LHCN-M2 (cell line): ENCODE measurements at places on chromosomes 6 and 20. TPM values are rescaled to one million over a fixed set of nuclear protein-coding genes. Genes with fewer than 3 reads are reported as not detected.

The NMBR gene
- not detected in 2 replicates for total RNA-seq

DNA sequence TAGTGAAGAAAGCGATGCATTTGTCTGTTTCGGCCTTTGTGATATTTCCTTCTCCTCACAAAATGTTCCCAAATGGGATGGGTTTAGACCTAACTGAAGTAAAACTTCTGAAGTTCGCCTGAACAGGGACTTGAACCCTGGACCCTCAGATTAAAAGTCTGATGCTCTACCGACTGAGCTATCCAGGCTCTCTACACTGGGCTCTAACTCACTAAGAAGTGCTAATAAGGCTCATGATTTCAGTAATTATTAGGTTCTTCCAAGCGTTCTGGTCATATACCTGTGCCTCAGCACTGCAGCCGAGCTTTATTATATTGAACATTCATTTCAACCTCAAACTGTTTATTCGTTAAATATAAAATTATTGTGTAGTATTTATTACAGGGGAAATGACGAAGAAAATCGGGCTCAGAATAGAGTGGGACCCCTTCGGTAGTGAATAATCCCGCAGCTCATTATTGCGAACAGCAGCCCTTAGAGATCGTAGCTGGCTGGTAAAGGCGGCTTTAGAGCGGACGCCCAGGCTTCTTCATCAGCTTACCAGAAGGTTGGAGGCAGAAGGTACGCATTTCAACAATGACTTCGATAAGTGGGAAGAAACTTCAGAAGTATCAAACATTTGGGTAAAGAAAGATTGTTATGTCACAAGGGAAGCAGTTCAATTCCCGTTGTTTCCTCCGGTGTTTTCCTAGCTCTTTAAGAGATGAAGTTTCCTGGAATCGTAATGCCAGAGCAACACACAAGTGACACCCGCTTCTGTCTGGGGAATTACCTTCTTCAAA is 119.0 kb upstream of the ZNF184 start:
- DNase-seq, result peak; percentile 53

DNA sequence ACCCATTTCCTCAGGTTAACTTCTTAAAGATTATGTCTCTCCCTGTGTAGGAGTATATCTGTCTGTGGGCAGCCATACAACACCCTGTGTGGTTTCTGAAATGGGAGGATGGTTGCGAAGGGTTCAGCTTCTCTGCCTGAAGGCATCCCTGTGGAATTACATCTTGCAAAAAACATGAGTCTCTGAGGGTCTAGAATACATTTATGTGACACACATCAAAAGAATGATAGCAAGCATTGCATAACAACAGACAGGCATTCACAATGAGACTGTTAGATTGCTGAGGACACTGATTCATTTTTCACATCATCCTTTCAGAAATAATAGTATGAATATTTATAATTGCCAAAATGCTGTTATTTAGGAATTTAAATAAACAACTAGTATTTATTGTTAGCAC is 670.9 kb downstream of the HTR1B start:
- DNase-seq, result peak; percentile 75

DNA sequence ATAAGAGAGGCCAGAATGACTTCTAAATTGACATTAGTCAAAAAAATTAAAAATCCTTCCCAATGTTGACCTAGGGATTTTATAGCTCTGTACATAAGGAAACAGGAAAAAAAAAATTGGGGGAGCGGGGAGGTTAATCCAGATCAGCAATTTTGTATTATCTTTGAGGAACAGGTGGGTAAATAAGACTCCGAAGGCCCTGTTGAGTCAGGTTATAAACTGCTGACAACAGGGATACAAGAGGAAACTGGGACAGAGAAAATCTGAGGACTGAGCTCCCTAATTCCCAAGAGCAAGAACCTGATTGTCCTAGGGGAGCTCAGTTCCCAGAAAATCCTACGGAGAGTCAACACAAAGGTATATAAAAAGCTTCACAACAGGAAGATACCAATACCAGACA is 26.8 kb upstream of the CRIP3 start:
- DNase-seq, result no peak

The PRDM13 gene
- under 0.01 TPM in 1 of 2 replicates, not detected in the other for total RNA-seq

DNA sequence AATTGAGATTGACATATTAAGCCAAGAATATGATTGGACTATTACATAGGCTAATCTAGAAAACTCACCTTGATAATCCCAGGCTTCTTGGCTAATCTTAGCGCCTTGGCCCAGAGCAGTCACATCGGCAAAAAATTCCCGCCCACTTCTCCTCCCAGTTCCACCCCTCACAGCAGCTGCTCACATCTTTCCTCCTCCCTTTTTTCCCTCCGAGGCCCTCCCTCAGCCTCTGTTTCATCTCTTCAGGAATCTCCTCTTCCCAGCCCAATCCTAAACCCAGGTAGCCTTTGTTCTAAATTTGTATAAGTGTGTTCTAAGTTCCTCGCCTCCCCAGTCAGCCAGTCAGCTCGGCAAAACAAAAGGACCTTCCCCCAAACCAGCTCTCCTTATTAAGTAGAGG is 184.3 kb downstream of the PRKN start:
- no peak for DNase-seq

DNA sequence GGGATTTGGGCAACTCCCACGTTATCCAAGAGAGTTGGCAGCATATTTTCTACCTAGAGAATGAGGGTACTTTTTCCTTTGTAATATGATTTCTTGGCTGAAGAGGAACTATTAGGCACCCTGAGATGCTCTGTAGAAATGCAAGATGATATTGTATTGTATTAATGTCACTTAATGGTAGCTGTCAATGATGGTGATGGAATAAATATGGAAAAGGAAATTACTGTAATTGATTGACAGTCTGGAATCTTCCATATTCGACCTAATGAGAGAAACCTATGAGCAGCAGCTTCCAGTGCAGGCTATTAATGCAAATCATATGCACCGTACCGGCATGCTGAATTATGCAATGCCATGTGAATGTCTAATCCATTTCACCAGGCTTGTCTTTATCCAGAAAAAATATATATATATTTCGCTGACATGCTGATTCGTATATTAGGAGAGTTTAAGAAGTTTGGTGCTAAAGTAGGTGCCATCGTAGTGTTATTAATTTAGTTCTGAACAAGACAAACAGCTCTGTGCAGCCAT is 494.2 kb upstream of the JARID2 start:
- DNase-seq, result no peak

DNA sequence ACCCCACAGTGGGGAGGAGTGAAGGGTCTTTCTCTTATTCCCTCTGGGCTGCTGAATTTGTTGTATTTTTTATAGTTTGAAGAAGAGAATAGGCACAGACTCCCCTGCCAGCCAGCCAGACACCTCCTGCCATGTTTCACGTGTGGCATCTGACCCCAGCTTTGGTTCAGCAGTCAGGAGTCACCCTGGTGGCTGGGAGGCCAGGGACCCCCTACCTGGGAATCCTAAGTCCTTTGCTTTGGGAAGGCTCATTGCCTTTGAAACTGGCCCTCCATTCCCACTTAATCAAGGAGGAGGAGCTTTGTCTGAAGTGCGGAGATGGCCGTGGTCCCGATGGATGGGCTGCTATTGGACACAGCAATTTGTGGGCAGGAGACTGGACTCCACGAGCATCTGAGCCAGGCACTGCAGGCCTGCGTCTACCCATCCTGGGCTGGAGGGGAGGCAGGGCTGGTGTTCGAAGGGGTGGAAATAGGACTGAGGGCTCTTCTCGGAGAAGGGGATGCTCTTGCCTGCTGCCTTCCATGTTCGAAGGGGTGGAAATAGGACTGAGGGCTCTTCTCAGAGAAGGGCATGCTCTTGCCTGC is 196.1 kb downstream of the DLL1 start:
- no peak for DNase-seq

GRCh38 chr6:166934174-166934573 is 22.2 kb downstream of the RNASET2 start:
- DNase-seq, result no peak

GRCh38 chr6:45855642-45856394 is 159.8 kb downstream of the CLIC5 start:
- no peak for DNase-seq

DNA sequence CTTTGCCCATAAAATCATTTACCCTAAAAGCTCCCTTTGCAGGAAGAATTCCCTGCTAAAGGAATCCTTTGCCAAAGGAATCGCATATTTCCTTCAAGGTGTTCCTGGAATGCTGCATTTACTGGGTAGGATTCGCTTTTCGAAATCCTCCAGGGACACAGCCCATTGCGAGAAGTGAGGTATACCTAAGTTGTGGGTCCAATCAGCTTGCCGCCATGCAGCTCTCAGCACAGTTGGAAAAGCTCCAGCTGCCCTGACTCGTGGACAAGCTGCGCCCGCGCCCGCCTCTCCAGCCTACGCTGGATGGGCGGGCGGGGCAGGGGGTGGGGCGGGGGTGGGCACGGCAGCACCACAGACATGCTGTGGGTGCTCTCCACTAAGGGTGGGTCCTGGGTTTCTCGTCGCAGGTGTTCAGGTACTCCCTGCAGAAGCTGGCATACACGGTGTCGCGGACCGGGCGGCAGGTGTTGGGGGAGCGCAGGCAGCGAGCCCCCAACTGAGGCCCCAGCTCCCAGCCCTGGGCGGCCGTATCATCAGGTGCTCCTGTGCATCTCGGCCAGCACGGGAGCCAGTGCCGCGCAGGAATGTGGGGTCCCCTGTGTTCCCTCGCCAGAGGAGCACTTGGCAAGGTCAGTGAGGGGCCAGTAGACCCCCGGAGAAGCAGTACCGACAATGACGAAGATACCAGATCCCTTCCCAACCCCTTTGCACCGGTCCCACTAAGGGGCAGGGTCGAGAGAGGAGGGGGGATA is 1.4 kb downstream of the NNAT start:
- no peak for DNase-seq

The GHRH gene
- total RNA-seq, result not detected in 2 replicates

- DNase-seq, result peak; percentile 88
These were observed 5.5 kb downstream of the PTGIS start for GRCh38 chr20:49562311-49563014.

- no peak for DNase-seq
These were observed 52.6 kb upstream of the SLC22A1 start for GRCh38 chr6:160069050-160069454.

GRCh38 chr6:27867945-27868300 is 44.3 kb downstream of the OR2B2 start:
- peak; percentile 43 for DNase-seq

GRCh38 chr6:165845493-165845892 is 182.5 kb upstream of the PDE10A start:
- no peak for DNase-seq

- no peak for DNase-seq
These were observed 606.6 kb upstream of the MAP3K7 start for GRCh38 chr6:91193446-91193845.

GRCh38 chr6:128018821-128019220 is 118.0 kb upstream of the THEMIS start:
- DNase-seq, result no peak

GRCh38 chr6:101921829-101922450 is 528.4 kb downstream of the GRIK2 start:
- DNase-seq, result no peak

GRCh38 chr6:118770112-118770788 is 118.9 kb upstream of the CEP85L start:
- DNase-seq, result no peak

DNA sequence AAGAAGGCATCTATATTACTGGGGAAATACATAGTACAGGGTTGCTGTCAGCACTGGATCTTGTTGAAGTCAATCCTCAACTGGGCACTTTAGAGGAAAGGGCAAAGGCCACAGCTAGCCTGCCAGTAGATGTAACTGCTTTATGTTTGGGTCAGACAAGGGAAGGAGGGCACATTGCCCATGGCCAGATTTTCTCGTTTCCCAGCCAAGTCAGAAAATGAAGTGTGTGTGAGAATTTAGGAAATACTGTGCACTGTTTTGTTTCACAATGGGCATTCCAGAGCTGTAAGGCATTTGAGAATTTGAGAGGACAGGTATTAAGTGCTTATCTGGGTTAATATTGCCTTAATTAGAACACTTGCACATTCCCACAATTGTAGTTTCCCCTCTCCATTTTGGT is 183.9 kb upstream of the MCHR2 start:
- peak; percentile 61 for DNase-seq

DNA sequence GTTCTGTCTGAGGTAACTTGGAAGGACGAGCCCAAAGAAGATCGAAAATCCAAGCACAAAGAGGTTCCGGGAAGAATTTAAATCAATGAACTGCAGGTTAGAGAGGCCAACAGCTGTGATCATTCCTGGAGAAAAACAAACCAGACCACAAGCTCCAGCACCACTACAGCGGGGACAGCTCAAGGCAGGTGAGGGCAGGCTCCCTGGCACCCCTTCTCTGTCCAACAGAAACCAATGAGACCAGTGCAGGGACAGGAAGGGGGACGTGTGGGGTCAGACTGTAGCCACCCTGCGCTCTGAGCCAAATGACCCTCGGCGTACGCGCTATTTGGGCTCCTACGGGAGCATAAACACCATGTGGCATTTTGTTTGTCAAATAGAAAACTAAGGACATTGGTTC is 139.3 kb downstream of the SLC23A2 start:
- no peak for DNase-seq

GRCh38 chr6:21202521-21202920 is 391.0 kb upstream of the SOX4 start:
- no peak for DNase-seq

DNA sequence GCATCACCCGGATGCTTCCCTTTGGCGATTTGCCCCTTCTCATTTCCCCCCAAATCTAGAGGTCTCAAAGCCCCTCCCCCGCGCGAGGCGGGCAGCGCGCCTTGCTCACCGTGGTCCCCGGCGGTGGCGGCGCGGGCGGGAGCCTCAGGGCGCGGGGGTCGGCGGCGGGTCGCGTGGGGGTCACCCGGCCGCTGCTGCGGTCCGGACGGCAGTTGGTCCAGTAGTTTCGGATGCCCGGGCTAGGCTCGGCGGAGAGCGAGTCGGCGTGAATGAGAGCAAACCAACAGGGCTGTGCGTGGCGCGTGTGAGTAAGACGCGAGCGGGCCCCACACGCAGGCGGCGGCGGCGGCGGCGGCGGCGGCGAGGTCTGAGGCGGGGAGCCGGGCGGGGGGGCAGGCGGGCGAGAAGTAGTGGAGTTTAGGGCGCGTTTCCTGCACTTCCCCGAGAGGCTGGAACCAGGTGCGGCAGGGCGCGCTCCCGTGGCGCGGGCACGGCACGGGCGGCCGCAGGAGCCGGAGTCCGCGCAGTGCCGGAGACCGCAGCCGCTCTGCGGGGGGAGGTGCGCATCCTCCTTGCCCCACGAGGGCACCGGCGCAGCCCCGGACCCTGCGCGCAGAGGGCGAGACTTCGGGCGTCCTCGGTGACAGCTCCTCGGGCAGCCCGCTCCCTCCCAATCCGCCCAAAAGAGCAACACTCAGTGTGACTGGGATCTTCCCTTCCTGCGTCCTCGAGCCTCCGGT is 567 bp downstream of the HS3ST5 start:
- no peak for DNase-seq

DNA sequence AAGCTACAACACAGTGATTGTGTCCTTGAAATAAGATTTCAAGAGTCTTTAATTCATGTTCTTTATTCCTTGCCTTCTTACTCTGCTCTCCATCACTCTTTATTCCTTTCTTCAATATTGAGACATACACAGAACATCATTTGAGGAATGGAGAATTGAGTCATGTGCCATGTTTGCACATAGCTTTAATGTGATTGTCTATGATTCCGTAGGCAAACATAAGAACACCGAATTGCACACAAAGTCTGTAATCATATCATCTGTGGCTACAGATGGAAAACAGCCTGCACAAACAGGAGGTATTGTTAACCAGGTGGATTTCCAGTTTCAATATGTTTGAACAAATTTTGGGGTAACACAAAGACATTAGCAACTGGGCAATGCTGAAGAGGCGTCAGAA is 571.6 kb upstream of the GJE1 start:
- no peak for DNase-seq

- DNase-seq, result no peak
These were observed 117.9 kb upstream of the MLN start for GRCh38 chr6:33921745-33922144.
